LoVo (cell line): ENCODE measurements at places on chromosomes 4 and X.

- DNase-seq: no peak
Measured at GRCh38 chrX:46849933-46850332, 13.1 kb downstream of the RP2 start.

- no peak for DNase-seq
Measured at GRCh38 chr4:64305565-64306254, 103.5 kb downstream of the TECRL start.

GRCh38 chr4:136637071-136637777, 895.1 kb downstream of the PCDH18 start:
- peak; percentile 7 for DNase-seq

- DNase-seq: no peak
Measured at GRCh38 chr4:21514022-21514694, 434.4 kb downstream of the KCNIP4 start.

- no peak for DNase-seq
Measured at GRCh38 chr4:38677441-38677840, 13.4 kb downstream of the KLF3 start.

GRCh38 chr4:165505958-165506837, 127.4 kb downstream of the CPE start:
- DNase-seq: peak; percentile 8

GRCh38 chr4:4333265-4333706, 43.2 kb downstream of the ZBTB49 start:
- DNase-seq: peak; percentile 45

DNA sequence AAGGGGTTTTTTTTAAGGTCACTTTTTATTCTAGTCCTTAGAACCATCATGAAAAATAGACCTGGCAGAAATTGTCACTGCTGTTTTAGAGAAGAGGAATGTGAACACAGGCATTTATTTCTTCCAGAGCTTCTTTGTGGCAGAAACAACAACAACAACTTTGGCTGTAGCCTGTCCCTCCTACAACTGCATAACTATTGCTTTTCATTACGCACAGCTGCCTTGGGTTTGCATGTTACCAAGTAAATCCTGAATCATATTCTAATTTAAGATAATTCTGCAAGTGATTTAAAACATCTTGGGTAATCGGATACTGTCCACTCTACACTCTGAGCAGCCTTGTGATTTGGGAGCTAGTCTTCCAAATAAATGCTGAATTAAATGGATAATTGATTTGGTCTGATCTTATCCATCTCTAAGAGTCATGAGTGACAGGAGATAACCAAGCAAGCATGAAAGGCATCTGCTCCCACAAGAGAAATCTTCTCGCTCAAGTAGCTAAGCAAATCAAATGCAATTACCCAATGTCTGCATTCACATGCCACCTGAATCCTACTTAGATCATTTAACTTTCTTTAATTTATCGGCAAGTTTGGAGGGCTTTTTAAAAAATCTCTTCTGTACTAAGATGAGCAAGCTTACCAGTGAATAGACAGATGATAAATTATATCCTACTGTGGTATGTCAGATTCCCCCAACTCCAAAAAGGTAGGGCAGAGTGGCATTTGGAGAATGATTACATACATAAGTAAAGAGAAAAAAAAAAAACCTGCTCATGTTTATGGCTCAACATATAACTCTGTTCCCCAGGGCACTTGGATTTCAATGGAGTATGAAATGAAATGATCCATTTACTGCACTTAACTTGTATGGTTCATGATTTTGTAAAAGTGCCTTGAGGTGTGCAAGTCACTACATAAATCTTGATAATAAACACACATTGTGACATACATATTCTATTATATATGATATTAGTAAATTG, 73.6 kb downstream of the EGF start:
- DNase-seq: no peak

DNA sequence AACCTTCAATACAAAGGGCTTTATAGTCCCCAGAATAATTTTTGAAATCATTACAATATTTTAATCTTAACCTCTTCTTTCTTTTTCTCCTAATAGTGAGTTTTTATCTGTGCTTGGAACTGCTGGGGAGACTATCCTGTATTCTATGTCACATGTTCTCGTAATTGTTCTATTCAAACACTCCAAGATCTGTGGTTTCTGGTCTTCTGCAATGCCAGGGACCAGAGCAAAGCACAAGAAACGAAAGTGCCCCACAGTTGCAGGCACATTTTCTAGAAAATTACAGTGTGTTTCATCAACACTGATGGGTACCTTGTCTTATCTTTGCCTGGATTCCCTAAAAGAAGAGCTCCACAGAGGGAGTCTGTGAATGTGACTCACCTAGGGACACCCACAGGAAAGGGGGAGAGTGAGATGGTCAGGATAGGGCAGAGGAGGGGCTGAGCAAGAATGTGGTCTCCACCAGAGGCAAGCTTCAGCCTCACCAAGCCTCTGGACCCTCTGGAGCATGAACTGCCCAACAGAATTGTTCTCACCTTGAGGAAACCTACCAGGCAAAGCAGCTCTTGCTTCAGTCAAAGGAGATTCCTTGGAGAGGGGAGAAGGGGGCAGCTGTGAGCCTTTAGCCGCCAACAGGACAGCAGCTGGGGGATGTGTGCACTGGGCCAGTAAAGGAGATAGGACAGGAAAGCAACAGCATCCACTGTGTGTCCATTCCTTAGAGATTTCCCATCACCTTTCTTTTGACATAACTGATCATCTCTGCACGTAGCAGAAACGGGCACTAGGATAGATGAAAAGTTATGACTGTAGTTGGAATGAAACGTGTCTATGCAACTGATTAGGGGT, 25.9 kb downstream of the UNC5C start:
- DNase-seq: no peak

- DNase-seq: peak; percentile 43
Measured at GRCh38 chr4:166594326-166594946, 639.9 kb downstream of the SPOCK3 start.

- DNase-seq: no peak
Measured at GRCh38 chr4:112316360-112316759, 19.2 kb downstream of the ALPK1 start.

GRCh38 chr4:87032884-87033533, 98.2 kb downstream of the AFF1 start:
- DNase-seq: no peak

- DNase-seq: no peak
Measured at GRCh38 chr4:41268721-41269517, 12.2 kb downstream of the UCHL1 start.

DNA sequence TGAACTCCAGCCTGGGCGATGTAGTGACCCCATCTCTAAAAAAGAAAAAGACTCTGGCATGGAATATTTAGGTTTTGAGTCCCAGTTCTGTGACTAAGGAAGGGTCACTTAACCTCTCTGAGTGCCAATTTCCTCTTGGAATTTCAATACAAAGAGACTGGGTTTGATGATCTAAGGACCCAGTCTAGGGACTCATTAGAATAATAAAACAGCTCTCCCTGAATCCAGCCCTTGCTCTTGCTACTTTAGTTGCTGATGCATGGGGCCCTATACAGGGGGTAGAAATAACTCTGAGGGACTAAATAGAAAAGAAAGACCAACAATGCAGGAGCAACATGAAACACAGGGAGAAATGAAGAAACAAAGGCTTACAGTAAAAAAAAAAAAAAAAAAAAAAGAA, 12.6 kb downstream of the C4orf54 start:
- no peak for DNase-seq

- no peak for DNase-seq
Measured at GRCh38 chr4:38461342-38461741, 202.7 kb upstream of the KLF3 start.

- no peak for DNase-seq
Measured at GRCh38 chr4:20839957-20840356, 139.7 kb downstream of the PACRGL start.

- peak; percentile 50 for DNase-seq
Measured at GRCh38 chr4:6873792-6874461, 35.7 kb upstream of the TBC1D14 start.

- DNase-seq: no peak
Measured at GRCh38 chr4:121685257-121685656, 11.5 kb downstream of the ANXA5 start.

DNA sequence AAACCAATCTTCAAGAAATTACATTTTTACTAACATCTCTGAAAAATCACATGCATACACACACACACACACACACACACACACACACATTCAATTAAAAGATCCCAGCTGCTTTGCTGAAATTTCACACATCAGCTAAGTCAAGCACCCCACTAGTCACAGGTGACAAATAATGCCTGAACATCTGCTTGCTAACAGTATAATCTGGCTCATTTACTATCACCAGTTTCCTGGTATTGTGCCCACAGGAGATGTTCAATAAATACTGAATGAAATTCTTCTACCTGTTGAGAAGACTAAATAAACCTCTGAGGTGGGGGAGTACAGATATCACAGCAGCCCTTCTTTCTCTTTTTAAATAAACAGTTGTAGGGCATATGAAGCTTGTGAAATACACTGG, 994.0 kb downstream of the ARAP2 start:
- DNase-seq: no peak

GRCh38 chrX:119624417-119624816, 18.2 kb upstream of the NKRF start:
- no peak for DNase-seq

DNA sequence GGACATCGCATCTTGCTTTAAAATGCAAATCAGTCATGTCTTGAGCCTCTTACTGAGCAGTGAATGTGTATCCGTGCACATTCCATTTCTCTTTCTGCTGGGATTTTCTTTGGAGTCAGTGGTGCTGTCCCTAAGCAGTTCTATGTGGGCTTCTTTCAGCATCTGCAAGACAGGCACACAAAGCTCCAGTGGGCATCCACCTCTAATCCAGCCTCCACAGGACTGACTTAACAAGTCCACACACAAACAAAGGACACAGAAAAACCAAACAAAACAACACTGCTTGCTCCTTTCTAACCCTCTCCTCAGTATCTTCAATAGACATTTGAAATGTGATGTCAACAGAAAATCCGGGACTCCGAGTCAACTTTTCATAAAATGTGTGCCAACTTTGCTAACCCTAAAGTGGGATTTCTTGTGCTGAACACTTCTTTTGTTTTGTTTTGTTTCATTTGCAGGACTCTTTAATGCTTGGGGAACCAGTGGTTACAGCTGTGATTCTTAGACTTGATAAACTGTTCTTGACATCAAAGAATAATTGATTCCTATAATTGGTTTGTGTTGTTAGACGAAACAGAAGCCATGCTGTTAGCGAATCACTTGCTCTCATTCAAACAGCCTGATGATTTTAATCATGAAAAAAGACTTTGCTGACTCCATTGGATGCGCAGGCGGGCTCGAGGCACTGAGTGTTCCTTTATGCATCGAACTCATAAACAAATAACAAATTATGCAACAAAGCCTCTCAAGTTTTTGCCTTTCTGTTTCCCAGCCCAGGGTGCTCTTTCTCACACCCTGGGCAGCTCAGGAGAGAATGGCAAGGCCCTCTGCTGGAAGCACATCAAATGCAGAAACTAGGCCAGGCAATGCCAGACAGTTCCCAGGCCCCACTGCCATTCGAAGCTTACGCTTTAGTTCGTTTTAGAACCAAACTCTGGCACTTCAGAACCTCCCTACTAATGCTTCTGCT, 20.1 kb downstream of the ETNPPL start:
- no peak for DNase-seq

DNA sequence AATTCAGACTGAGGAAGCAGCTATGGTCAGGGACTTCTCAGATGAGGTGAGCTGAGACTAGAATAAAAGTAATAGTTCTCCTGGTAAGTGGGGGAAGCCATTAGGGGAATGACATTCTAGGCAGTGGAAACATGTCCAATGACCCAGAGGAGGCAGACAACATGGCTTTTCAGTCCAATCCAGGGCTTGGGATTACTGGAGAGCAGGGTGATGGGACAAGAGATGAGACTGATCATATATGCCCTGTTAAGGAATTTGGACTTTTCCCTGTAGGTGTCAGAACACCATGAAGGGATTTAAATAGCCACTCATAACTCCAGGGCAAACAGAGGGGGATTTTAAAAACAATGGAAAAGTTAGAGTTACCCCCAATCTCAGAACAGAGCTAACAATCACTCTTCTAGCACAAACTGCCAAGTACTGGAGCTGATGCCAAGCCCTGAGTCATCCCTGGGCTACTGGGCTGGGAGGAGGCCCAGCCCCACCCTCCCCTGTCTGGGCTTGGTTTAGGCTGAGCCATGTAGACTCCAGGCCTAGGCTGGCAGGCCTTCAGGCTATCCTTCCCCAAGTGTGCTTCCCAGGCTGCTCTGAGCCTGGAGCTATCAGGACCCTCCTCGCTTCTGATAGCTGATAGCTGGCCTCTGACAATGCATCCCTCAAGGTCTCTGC, 22.7 kb upstream of the MSN start:
- peak; percentile 47 for DNase-seq

DNA sequence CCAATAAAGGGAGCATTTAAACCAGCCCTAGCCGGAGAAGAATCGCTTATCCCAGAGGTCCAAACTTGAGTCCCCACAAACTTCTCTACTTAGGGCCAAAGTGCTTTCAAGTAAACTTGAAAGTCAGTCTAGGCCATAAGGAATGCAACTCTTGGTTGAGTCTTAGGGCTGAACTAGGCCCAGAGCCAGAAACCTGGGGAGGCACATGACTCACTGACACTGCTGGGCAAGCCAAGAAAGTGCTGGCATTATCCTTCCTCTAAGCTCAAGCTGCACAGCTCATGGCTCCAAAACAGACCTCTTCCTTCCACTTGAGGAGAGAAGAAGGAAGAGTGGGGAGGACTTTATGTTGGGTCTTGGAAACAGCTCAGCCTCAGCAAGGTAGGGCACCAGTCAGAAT, 1257.3 kb upstream of the DIAPH2 start:
- DNase-seq: no peak
